Aortic smooth muscle cell (primary cell): ENCODE measurements at places on chromosomes 7 and 10. TPM values are rescaled to one million over a fixed set of nuclear protein-coding genes. Genes with fewer than 3 reads are reported as not detected.

The CNOT4 gene
- 10.3 and 12.1 TPM in 2 replicates for total RNA-seq

The VPS50 gene
- 32.4 and 32.5 TPM in 2 replicates for total RNA-seq

The IDI2 gene
- total RNA-seq, result not detected in 2 replicates

The PTPRN2 gene
- total RNA-seq, result 0.56 and 1.6 TPM in 2 replicates

The UPK3B gene
- 0.19 and 0.26 TPM in 2 replicates for total RNA-seq

The HOXA3 gene
- 0.92 and 1.6 TPM in 2 replicates for total RNA-seq

The FBXW4 gene
- 35.8 and 42.7 TPM in 2 replicates for total RNA-seq

The PLAC9 gene
- 69.5 and 73.6 TPM in 2 replicates for total RNA-seq
